ENCODE measurements at places on chromosomes 12 and 14.

GRCh38 chr12:10967409-10967808 lies 19.3 kb downstream of the TAS2R50 start:
- no peak for DNase-seq

- DNase-seq = no peak
Observed at GRCh38 chr14:61766151-61766550, 3.9 kb downstream of the SNAPC1 start.

- DNase-seq = no peak
Observed at GRCh38 chr14:90603841-90604240, 207.0 kb downstream of the CALM1 start.

- no peak for DNase-seq
Observed at GRCh38 chr14:22407033-22407432, 182.0 kb downstream of the DAD1 start.

GRCh38 chr14:34363733-34364134 lies 98.3 kb downstream of the SPTSSA start:
- no peak for DNase-seq
